ENCODE measurements at places on chromosomes 5 and 9.

DNA sequence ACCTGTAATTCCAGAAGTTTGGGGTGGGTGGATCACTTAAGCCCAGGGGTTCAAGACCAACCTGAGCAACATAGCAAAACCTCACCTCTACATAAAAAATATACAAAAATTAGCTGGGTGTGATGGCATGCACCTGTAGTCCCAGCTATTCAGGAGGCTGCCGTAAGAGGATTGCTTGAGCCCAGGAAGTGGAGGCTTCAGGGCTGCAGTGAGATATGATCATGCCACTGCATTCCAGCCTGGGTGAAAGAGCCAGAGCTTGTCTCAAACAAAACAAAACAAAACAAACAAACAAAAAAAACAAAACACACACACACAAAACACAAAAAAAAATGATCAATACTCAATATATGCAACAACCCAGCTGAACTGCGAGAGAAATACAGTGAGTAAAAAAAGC lies 29.5 kb upstream of the TRIM14 start:
- DNase-seq, result no peak

GRCh38 chr5:117433818-117434217 lies 859.2 kb upstream of the SEMA6A start:
- DNase-seq, result no peak

GRCh38 chr9:106880863-106881262 lies 17.9 kb downstream of the ZNF462 start:
- DNase-seq, result no peak

DNA sequence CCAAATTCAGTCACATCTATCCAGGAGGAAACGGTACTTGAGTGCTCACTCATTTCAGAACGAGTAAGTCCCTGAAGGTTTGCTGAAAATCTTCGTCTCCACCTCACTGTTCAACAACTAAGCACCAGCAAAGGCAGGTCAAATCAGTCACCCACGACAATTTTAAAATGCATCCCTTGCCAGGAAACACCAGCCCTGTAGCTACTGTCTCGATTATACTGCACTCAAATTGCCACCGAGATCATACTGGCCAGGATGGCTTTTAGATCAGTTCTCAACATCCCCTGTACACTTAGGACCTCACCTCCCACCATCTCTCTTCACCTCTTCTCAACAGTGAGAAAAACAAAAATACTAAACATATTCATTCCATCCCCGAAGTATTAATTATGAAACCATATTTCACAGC lies 298.6 kb downstream of the AGTPBP1 start:
- no peak for DNase-seq

DNA sequence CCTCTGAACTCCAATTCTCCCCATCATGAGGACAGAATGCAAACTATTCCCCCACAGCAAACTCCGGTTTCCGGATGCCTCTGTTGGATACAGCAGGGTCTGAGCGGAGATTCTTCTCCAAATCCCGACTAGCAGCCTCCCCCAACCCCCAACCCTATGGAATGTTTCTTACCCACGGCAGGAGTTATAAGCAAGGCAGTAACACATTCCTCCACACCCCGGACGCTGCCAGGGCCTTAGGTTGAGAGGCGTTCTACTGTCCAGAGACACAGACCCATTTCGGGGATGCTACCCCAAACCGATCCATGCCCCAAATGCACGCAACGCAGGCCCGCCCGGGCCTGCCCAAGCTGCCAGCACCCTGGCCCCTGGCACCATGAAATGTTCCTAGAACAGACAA lies 85.6 kb upstream of the LMX1B start:
- DNase-seq, result no peak

- DNase-seq, result no peak
Measured at GRCh38 chr9:115114546-115114945, 3.4 kb downstream of the TNC start.
